HEK293T (cell line): ENCODE measurements at places on chromosomes 6 and 20.

DNA sequence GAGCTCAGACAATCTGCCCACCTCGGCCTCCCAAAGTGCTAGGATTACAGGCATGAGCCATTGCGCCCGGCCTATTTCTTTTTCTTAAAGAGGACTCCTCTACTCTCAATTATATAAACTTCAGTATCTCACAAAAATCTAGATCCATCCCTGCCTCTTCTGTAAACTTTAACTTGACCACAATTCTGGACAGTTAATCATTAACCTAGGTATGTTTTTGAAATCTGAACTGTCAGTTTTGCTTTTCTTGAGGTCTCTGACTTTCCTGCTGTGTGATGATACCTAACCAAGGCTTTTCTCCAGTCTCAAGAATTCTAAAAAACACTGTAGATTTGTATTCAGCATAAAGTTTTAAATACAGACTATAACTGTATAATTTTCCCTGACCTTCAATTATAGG, 388.2 kb upstream of the SYNCRIP start:
- DNase-seq = no peak

- DNase-seq = no peak
These were observed 108.5 kb upstream of the FLRT3 start for GRCh38 chr20:14445902-14446301.

DNA sequence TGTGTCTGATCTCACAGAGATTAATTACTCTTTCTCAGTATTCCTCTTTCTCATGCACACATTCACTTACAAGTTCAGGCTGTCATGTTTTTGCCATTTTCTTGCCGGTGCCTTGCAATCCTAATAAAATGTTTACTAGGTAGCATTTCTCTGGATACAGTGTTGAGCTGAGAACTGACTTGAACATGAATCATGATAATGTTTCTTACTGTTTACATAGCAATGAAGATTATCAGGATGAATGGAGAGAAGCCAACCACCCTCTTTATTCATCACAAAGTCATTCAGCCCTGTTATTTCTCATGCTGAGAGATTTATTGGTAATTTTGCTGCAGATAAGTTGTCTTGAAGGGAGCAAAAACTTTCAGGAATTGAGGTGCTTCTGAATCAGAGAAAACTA, 185.5 kb upstream of the ECI2 start:
- DNase-seq = peak; percentile 43

DNA sequence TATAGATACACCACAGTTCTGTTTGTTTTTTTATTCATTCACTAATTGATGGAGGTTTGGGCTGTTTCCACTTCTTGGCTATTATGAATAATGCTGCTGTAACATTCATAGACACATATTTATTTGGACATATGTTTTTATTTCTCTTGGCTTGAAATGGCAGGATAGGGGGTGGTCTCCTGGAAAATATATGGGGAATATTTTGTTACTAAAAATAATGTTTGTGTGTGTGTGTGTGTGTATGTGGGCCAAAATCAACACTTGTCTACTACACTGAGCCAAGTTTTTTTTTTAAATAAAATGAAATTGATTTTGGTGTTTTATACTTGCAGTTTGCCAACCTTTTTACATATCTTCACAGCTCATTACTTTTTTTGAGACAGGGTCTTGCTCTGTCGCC, 264.4 kb upstream of the SULF2 start:
- no peak for DNase-seq

GRCh38 chr20:3818155-3819151, 1.9 kb upstream of the AP5S1 start:
- DNase-seq = peak; percentile 72

DNA sequence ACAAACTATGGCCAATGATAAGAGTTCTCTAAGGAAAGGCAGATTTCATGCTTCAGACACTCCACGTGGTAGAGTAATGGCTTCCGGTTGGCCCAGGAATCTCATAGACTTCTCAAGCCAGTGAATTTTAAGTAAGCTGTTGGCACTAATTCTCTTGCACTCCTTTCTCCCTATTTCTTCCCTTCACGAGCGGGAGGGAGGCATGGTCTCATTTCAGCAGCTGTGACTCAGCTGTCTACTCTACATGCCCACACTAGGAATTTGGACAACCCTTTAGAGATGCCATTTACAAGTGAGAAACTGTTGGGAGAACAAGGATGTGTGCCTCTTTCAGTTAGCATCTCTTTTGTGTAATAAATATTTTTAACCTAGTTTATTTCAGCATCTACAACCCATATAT, 107.7 kb downstream of the PTPRK start:
- no peak for DNase-seq

DNA sequence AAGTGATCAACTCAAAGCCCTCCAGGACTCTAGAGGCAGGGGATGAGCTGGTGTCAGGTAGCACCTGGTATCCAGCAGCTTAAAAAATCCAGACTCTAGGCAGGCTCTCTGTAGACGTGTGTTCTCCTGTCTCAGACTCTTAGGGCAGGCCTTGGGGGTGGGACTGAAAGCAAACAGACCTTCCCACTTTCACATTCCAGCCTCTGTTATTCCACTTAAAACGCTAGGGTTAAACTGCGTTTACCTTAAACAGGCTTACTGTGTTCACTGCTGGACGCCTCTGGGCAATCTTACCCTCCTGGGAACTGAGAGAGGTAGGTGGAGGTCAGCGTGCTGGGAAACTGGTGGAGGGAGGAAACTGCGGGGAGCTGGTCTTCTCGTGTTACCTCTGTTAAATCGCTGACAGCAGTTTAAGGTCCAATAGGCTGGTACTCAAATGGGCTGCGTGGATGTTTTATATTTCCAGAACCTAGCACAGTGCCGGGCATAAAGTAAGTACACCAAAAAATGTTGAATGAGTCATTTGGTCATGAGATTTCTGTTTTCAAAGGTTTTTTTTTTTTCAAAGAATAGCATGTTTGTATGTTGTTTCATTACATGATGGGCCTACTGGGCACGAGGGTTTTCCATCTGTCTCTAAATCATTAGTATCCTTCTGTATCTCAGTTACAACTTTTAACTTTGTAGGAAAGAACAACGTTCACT, at the start of gene GCNT2:
TSS of gene GCNT2 (plus strand) at position 248 of the 705 bp plus-strand sequence. CDS start 7,561 bp downstream, outside the sequence.
- peak; percentile 65 for DNase-seq
